ENCODE measurements at places on chromosomes 3 and 15. TPM values are rescaled to one million over a fixed set of nuclear protein-coding genes. Genes with fewer than 3 reads are reported as not detected.
A peak's percentile ranks its signal among the peaks of the same experiment; 100 is the strongest.

GRCh38 chr3:155292133-155292532 is 1.4 kb downstream of the STRIT1 start:
- no peaks in the 10 kb centered on the region for H3K27me3 ChIP-seq
- H3K27ac ChIP-seq = no peak overlapping the region
- no peak overlapping the region for H3K4me3 ChIP-seq

- peak; percentile 58 for DNase-seq
- no peak overlapping the region for H3K4me3 ChIP-seq
- no peak overlapping the region for H3K27ac ChIP-seq
- H3K36me3 ChIP-seq = no peaks in the 10 kb centered on the region
- peaks cover 8% of the 10 kb centered on the region for H3K27me3 ChIP-seq
Measured at GRCh38 chr3:193572426-193572908, 17.8 kb upstream of the ATP13A4 start.

CHL1 gene
- not detected for total RNA-seq

XYLB gene
- 6.9 TPM for total RNA-seq

All from HFFc6 (cell line).